ENCODE measurements at places on chromosomes 4 and X.
A peak's percentile ranks its signal among the peaks of the same experiment; 100 is the strongest.

- no peak for DNase-seq
These were observed 1540.0 kb upstream of the PABPC4L start for GRCh38 chr4:135741583-135741982.

GRCh38 chr4:138996090-138996489, 19.5 kb upstream of the NOCT start:
- DNase-seq = no peak

GRCh38 chr4:148405161-148405893, 36.9 kb downstream of the NR3C2 start:
- DNase-seq = no peak

DNA sequence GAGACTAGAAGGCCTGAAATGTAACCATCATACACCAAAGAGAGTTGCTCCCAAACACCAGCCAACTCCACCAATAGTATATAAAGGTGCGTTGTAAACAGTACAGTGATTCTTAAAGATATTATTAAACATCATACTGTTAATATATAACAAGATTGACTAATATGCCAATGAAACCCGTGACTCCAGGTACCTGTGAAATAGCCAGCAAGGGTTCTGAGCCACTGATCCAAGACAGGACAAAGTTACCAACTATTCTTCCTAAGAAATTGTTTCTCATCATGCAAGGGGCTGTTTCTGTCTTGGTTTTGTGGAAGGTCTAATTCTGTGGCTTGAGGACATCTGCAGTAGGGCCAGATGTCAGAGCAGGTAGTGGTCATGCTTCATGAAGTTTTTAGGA, 47.2 kb downstream of the FHL1 start:
- no peak for DNase-seq

- no peak for DNase-seq
These were observed 196.4 kb downstream of the FBXO8 start for GRCh38 chr4:174086829-174087799.

- DNase-seq = no peak
These were observed 6.1 kb downstream of the ENOX2 start for GRCh38 chrX:130896802-130897501.

- no peak for DNase-seq
These were observed at the start of gene GRID2 for GRCh38 chr4:92303621-92304027. Gene GRID2, plus strand, starts transcription at chr4:92303966.

DNA sequence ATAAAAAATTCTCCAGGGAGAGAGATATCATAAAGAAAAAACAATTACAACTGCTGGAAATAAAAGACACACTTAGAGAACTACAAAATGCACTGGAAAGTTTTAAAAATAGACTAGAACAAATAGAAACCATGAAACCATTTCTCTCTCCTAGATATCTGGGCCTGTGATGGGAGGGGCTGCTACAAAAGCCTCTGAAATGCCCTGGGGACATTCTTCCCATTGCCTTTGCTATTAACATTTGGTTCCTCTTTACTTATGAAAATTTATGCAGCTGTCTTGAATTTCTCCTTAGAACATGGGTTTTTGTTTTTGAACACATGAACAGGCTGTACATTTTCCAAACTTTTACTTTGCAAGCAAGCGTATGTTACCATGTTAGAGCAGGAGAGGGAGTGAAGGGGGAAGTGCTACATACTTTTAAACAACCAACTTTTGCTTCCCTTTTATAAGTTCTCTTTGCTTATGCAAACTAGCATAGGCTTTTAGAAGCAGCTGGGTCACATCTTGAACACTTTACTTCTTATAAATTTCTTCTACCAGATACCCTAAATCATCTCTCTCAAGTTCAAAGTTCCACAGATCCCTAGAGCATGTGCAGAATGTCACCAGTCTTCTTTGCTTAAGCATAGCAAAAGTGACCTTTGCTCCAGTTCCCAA, 47.9 kb upstream of the PACRGL start:
- DNase-seq = no peak

DNA sequence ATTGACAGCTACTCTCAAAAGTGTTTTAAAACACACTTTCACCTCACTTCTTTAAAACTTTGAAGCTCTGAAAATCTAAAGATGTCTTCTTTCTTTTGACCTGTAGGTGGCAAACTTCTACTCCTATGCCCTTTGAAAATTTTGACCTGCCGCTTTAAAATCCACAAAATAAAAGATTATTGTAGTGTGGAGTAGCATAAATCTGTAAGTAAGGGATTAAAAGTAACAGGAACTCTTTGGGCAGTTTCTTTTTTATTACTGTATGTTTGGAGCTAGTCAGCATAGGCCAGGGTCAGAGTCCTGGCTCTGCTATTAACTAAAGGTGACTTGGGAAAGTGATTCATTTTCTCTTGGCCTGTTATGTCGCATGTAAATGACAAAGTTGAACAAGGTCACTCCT, 25.5 kb downstream of the BBS12 start:
- DNase-seq = no peak

DNA sequence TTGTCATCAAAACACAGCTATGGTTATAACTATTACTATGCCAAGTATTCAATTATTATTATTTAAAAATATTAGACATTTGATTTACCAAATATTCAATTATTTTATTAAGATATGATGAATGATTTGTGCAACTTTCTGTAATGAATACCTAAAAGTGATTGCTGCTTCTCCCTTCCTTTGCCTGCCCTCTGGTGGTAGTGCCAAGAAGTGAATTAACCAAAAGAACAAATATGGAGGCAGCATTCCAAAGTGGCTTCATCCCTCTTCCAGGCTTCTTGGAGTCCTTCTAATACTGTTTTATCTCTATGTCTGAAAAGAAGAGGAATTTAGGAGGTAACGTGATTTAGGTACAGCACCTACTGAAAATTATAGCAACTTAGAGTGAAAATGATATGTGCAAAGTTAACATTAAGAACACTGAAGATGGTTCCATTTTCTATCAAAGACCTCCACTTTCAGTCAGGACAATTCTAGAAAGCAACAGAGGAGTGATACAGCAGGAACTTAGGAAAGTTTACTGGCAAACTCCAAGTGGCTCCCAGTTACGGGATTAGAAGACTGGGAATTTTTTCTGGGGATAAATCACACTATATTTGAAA, 43.0 kb downstream of the ENPEP start:
- DNase-seq = peak; percentile 8

DNA sequence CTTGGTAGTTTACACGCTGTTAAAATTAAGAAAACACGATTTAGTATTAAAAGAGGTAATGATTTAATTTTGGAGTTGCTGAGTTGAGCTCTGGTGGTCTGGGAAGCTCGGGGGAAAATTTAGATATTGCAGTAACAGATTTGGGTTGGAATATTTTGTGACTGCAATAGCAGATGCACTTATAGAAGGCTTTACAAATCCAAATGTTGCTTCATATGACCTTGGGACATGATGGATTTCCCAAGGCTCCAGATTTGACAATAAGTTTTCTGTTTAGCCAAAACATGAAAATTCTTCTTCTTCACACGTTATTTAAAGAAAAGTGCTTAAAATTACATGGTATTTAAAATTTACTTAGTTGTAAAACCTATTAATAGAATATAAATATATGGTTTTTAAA, 302.0 kb downstream of the SPRY1 start:
- DNase-seq = no peak

GRCh38 chrX:48890934-48891401, 6.6 kb downstream of the TIMM17B start:
- DNase-seq = no peak

DNA sequence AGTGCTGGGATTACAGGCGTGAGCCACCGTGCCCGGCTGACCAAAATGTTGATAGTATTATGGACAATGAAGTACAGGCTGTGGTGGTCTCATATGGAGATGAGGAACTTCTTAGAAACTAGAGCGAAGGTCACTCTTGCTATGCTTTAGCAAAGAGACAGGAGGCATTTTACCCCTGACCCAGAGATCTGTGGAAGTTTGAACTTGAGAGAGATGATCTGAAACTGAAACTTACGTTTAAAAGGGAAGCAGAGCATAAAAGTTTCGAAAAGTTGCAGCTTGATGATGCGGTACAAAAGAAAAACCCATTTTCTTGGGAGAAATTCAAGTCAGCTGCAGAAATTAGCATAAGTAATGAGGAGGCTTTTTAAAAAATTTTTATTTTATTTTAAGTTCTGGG, 8.5 kb upstream of the CTAG2 start:
- DNase-seq = no peak

DNA sequence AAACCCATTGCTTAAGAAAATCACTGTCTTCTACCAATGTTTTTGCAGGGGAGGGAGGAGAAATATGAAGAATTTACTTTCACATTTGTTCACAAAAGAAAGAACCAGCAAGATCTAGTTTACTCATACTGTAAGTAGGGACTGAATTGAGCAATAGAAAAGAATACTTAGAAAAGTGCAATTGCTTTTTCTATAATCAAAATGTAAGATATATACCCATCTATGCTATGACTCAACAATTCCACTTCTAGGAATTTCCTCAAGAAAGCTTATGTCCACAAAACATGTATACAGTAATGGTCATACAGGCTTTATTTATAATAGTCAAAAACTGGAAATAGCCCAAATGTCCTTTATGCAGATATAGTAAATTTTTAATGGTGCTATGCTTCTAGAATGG, 196.4 kb downstream of the LRBA start:
- DNase-seq = no peak

Measured in activated CD8-positive, alpha-beta memory T cell treated with anti-CD3 and anti-CD28 coated beads for 1 hour (primary cell).